ENCODE measurements at places on chromosomes 3 and 15.

- DNase-seq = no peak
Measured at GRCh38 chr3:42139621-42140453, 48.7 kb downstream of the TRAK1 start.

- DNase-seq = no peak
Measured at GRCh38 chr3:53193466-53194209, 32.6 kb downstream of the PRKCD start.

GRCh38 chr3:100613721-100614390 lies 4.5 kb downstream of the ADGRG7 start:
- DNase-seq = no peak

DNA sequence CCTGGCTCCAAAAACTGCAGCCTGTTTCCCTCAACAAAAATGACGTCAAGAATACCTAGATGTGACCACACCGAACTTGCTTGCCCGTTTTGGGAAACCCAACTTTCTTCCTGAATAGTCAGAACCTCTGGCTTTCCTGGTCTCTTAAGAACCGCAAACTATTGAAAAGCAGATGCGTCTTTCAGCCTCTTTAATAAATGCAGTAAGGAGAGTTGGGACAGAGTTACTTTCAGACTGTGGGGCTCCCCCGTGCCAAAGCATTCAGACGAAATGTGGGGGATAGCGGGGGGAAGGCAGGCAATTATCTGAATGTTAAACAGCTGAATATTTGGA lies 1.2 kb upstream of the PROK2 start:
- DNase-seq = no peak

GRCh38 chr15:100248236-100248635 lies 93.5 kb downstream of the ADAMTS17 start:
- DNase-seq = no peak

GRCh38 chr15:71334873-71335272 lies 219.6 kb downstream of the THSD4 start:
- DNase-seq = no peak

- no peak for DNase-seq
Measured at GRCh38 chr3:128456776-128457715, 9.6 kb downstream of the DNAJB8 start.

DNA sequence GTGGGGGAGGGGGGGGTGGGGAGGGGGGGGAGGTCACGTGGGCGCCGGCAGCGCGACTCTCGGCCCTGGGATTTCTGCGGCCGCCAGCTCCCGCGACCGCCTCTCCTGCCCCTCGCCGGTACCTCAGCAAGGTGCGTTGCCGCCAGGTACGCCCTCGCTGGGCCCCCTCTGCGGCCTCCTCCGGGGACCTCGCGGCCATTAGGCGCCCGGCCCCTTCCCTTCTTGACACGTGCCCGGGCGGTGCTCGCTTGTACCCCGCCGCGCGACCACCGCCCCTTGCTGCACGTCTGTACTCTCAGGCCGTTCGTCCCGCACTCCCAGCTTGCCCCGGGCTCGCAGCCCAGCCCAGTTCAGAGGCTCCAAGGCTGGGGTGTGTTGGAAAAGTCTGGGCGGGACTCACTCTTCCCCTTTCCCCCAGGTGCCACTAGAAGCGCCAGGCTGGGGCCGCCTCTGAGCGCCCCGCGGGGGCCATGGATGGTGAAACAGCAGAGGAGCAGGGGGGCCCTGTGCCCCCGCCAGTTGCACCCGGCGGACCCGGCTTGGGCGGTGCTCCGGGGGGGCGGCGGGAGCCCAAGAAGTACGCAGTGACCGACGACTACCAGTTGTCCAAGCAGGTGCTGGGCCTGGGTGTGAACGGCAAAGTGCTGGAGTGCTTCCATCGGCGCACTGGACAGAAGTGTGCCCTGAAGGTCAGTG lies at the start of gene MAPKAPK3:
Gene MAPKAPK3 (plus strand): TSS at position 56 of the 696 bp plus-strand sequence. CDS start 415 bp downstream, at position 471.
- no peak for DNase-seq

DNA sequence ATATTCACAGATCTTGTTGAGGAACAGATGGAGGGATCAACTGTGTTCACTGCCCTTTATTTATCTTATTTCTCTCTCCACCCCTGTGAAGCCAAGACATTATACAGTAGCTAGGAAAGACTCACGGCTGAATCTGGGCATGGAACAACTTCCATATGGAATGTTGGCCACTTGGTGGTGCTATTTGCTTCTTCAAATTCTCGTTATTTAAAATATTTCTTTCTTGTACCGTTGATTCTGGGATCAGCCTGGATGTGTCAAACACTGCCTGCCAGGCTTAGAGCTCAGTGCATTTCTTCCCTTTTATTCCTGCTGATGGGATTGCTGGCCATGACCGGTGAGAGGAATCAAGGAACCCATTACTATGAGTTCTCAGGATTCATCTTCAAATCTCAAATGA lies 17.5 kb upstream of the GASK1A start:
- DNase-seq = no peak

GRCh38 chr3:77780278-77780996 lies 740.5 kb downstream of the ROBO2 start:
- no peak for DNase-seq

GRCh38 chr3:48414376-48415250 lies 15.3 kb downstream of the PLXNB1 start:
- DNase-seq = no peak

- DNase-seq = no peak
Measured at GRCh38 chr3:149625795-149626194, 32.0 kb downstream of the WWTR1 start.

DNA sequence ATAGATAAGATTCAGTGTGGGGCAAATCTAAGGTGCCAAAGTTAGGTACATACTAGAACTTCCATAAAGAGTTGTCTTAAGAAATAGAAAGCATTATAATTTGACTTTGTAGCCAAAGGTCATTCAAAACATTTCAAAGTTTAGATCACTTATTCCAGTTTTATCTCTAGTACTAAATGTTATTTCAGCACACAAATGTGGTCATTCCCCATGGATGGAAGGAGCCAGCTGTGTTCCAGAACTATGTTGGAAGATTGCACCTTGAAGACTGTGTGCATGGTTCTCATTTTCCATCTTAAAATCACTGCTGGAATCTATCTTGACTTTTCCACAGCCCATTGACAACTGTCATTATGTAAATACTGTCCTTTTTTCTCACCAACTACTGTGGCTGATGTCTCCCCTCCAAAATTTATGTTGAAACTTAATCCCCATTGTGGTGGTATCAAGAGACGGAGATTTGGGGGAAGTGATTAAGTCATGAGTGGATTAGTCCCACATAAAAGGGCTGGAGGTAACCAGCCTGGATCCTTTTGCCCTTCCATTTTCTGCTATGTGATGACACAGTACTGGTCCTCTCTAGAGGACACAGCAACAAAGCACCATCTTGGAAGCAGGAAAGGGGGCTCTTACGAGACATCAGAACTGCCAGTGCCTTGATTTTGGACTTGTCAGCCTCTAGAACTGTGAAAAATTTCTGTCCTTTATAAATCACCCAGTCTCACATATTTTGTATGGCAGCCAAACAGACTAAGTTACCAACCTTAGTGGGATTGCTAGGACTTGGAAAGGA lies 24.0 kb downstream of the TGFBR2 start:
- no peak for DNase-seq

GRCh38 chr3:131608296-131608695 lies 105.5 kb upstream of the MRPL3 start:
- DNase-seq = no peak

GRCh38 chr3:82494977-82495489 lies 733.6 kb upstream of the GBE1 start:
- no peak for DNase-seq

DNA sequence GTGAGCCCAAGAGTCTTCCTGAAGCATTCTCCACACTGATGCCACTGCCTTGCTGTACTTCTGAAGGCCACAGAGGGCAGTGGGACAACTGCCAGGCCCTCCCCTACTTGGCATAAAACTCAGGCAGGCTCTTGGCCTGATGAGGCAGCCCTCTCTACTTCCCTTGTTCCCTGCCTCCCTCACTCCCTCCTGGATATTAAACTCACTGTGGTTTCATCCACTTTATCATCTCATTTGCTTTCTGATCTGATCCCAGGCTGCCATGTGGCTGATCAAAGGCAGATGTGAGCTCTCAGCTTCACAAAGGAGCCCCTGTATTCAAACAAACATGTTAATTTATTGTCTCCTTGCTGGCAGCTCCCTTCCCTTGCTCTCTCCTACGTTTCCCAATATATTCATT lies 533.5 kb downstream of the IGSF11 start:
- DNase-seq = no peak

- DNase-seq = no peak
Measured at GRCh38 chr3:168998792-168999191, 664.7 kb downstream of the MECOM start.

DNA sequence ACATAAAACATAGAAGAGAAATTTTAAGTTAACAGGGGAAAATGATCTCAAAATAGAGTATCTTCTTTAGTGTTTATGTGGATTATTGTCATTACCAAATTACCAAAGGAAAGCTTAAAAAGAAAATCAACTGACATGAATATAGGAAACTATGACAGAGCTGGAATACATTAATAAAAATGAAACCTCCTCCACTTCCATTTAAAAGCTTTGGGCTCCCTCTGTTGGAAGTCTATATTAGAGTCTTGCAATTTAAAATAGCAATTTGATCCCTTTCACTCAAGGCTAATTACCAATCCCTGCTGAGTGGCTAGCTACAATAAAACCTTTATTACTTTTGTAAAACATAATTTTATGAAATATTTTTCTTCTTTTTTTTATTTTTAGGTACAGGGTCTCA lies 61.4 kb upstream of the IMPG2 start:
- no peak for DNase-seq

DNA sequence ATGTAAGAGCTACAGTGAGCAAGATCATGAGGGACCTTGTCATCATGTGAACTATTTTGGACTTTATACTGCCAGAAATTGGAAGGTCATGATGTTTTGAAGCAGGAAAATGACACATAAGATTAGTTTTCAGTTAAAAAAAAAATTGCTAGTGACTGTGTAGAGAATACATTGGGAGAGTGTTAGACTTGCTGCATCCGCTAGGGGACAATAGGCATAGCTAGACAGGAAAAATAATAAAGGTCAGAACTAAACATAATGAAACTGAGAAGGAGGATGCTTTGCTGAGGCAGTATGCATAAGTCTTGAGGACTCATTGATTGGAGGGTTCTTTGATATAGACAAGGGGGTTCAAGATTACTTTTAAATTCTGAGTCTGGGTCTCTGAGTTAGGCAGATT lies 275.8 kb upstream of the KCNH8 start:
- DNase-seq = no peak

GRCh38 chr15:33377204-33377603 lies 66.4 kb downstream of the RYR3 start:
- DNase-seq = no peak

DNA sequence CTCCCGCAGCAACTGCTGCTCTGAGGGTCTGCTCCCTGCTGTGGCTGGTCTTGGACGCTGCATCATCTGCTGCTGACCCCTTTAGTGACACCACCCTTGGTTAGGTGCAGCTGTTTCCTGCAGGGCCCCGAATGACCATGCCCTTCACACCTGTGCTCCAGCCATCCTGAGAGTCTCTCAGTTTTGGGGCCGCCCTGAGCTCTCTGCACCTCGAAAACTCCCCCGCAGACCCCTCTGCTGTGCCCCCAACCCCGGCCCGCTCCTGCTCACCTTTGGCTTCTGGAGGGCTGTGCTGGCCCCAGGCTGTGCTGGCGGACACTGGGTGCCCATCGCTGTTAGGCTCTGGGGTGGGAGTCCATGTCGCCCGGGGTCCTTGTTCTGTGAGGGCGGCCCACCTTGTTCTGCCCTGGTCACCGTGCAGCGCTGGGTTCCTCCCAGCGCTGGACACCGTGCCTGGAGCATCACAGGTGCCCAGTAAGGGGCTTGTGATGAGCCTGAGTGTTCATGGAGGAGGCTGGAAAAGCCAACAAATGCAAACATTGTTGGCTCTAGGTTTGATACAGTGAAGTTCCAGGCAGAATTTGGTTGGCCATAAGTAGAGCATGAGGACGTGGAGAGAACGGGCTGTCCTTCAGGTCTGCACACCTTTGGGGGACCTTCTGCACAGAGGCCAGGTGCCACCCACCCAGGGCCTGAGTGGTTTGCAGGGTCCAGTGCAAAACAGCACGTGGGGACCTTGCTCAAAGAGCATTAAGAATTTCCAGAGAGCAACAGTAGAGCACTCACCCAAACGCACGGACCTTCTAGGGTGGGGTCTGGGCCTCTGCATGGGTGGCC lies 12.3 kb downstream of the ABTB1 start:
- no peak for DNase-seq

DNA sequence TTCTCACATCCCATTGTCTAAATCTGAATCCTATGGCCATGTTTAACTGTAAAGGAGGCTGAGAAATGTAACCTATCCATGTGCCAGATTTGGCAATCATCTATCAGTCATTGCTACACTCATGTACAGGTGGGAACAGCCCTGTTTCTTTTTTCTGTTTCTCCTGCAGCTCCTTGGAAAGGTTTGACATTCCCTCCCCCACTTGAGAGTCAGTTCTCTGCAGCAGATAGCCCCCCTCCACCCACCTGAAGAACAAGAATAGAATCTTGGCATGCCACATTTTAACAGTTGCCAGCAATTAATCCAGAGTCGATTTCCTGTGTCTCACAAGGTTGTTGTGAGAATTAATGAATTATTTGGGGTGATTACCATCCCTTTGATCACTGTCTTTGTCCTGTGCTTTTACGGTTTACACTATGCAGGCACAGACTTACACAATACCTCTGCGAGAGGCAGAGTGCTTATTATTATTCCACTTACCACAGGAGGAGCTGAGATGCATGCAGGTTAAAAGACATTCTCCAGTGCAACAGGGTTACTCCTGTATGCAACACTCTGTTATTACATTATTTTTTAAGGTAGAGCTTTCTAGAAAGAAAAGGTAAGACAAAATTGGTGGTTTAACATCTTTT lies 351.0 kb upstream of the THRB start:
- no peak for DNase-seq

GRCh38 chr3:147422196-147422595 lies 13.0 kb downstream of the ZIC1 start:
- DNase-seq = no peak

- DNase-seq = no peak
Measured at GRCh38 chr3:152853196-152853595, 18.3 kb downstream of the P2RY1 start.

- no peak for DNase-seq
Measured at GRCh38 chr3:33141006-33141405, 27.2 kb downstream of the CRTAP start.

DNA sequence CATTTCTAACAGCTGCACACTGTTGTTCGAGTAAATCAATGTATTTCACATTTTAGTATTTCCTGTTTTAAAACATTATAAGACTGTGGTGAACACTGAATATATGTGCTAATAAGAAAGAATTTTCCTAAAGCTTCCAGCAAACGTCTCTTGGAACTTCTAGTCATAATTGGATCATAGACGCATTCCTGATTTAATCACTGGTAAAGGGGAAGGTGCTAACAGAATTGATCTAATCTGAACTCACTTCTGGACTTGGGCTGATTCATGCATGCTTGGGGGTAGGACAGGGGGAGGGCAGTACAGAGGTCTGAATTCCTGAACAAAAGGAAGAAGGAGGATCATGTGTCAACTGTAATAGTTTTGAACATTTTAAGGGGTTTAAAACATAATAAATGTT lies 7.3 kb upstream of the LEKR1 start:
- no peak for DNase-seq

- no peak for DNase-seq
Measured at GRCh38 chr15:22944651-22945050, 35.5 kb downstream of the CYFIP1 start.
